SK-MEL-5 (cell line): ENCODE measurements at places on chromosomes 5 and 9. TPM values are rescaled to one million over a fixed set of nuclear protein-coding genes. Genes with fewer than 3 reads are reported as not detected.
A peak's percentile ranks its signal among the peaks of the same experiment; 100 is the strongest.

- no peak for DNase-seq
These were observed 458.0 kb upstream of the IZUMO3 start for GRCh38 chr9:25003686-25004085.

GRCh38 chr9:14205463-14205862 is 108.5 kb downstream of the NFIB start:
- no peak for DNase-seq

GRCh38 chr9:3441197-3441816 is 84.5 kb downstream of the RFX3 start:
- peak; percentile 75 for DNase-seq

DNA sequence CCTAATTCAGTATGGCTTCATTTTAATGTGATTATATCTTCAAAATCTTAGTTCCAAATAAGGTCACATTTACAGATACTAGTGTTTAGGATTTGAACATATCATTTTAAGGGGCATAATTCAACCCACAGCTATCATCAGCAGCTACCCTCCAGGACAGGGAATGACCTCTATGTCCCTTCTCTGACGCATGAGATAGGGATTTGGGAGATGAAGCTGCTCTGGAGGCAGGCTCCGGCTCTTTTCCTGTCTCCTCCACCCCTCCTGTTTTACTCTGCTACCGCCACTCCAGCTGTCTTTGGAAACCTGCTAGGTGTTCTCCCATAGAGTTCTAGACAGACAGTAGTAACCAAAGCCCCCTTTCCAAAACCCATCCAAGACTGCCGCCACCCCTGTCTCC is 119.2 kb downstream of the CARTPT start:
- no peak for DNase-seq

DNA sequence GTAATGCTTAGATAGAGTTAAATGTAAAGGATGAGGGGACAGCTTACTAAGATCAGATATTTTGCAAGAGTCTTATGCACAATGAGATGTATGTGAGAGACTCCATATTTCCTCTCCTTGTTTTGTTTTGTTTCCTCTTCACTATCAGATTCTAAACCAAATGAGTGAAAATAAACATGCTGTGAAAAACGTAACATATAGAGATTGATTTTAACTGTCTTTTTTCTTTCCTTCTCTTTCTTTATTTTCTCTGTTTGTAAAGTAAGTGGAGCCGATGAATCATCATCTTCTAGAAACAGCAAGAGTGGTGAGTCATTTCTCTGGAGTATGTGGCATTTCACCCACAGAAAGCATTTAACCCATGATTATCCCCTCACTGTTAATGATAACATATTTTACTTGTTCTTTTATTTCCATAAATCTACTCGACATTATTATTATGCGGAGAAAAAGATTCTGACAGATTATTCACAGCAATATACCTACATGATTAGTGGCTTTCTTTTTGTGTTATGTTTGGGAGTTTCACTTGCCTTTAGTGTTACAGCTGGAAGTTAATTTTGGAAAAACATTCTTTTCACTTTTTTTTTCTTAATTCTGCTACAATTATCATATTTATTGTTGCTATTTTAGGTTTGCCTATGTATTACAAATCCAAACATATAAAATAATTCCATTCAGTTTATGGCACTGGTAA is 2.1 kb upstream of the ANXA1 start:
- DNase-seq: peak; percentile 65

GRCh38 chr9:137158625-137159024 is 11.2 kb downstream of the LRRC26 start:
- DNase-seq: no peak

DNA sequence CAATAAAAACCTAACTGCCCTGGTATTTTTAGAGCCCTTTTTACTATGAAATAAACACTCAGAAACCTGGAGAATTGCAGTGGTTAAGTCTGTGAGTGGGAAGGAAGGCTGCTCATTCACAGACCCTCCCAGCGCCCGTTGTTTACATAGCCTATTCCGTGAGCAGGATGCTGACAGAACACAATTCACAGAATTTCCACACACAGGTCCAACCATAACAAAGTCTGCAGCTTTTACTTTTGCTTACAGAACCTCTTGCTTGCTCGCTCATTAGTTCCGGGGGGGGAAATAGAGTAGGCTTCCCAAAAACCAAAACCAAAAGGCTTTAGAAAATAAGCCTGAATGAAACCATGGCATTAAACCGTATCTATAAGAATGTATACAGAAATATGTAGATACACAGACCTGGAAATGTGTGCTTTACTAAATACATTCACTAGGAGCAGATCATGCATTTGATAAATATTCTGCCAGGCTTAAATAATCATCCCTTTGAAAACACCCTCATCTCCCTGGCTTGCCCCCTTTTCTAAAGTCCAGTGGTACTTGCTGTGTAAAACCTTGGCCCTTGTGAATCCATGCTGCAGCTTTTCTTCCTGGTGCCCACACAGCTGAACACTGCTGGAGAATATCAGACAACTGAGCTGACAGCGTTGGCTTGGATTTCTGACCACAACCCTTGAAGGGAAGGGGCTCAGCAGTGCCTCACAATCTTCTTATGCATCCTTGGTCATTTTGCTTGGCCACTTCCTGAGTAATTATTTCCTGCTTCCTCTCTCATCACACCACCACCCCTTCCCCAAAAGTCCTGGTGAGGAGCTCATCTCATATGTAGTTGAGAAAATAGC is 128.0 kb downstream of the FANCC start:
- no peak for DNase-seq

- no peak for DNase-seq
These were observed 66.9 kb downstream of the FER start for GRCh38 chr5:108814551-108814950.

- DNase-seq: no peak
These were observed 23.4 kb upstream of the PAM start for GRCh38 chr5:102731693-102732092.

- DNase-seq: no peak
These were observed 106.0 kb downstream of the CD180 start for GRCh38 chr5:67090593-67090992.

DNA sequence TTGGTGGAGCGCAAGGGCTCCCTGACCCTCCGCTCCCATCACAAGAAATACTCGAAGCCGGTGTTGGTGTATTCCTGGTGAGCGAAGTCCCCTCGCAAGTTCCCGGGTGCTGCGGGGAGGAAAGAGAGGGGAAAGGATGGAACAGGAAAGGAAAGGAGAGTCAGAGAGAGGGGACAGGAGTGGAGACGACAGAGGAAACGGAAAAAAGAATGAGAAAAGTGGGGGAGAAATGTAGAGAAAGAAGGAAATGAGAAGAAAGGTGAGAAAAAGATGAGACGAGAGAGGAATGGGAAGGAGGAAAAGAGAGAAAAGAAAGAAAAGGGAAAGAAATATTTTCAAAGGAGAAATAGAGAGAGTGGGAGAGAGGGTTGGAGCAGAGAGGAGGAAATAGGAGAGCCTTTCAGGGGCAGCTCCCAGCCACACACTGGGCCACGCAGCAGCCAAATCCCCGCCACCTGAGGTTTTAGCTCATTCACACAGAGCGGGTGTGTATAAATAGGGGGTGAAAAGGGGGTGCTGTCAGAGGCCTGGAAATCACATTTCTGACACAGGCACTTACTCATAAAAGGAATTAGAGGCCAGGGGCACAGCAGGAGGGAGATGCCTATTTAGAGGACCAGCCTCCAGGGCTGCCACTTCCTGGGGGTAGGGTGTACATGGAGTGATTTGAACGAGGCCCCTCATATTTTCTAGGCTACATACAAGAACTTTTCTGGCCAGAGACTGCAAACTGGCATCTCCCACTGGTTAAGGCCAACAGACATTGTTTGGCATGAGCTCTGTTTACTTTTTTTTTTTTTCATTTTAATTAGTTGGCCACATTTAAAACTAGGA is 555 bp downstream of the CFAP95 start:
- DNase-seq: no peak

DNA sequence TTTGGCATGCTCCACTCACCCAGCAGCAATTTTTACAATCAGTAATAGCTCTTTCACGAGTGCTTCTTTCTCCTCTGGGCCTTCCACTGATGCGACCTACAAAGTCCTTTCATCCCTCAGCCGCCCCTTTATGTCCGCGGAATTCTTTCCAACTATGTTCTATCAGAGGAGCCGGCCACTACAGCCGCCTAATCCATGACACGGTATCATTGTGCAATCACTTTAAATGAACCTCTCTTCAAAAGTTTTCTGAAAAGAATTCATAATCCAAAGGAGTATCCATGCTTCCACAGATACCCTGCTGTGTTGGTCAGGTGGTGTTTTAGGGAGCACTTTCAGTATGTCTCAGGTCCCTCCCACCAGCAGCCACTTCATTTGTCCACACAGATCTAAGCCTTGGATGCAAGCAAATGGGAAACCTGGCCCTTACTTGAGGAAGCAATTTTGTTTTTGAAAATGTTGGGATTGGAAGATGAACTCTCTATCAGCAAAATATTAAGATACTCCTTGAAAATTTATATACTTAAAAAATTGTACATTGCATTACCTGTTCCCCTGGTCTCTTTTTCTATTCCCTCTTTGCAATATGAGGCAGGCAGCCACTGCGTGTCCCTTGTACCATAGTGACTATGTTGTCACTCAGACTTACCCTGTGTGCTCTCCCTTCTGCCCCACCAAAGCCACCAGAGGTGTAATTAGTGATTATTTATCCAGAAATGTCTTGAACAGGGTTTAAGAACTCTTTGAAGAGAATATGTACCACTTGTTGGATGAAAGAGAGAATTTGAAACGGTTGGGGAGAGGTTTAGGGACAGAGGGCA is 12.9 kb upstream of the MEF2C start:
- DNase-seq: no peak

- no peak for DNase-seq
These were observed 78.4 kb downstream of the ST8SIA4 start for GRCh38 chr5:100824635-100825034.

GRCh38 chr9:17648516-17648915 is 69.7 kb downstream of the SH3GL2 start:
- no peak for DNase-seq

DNA sequence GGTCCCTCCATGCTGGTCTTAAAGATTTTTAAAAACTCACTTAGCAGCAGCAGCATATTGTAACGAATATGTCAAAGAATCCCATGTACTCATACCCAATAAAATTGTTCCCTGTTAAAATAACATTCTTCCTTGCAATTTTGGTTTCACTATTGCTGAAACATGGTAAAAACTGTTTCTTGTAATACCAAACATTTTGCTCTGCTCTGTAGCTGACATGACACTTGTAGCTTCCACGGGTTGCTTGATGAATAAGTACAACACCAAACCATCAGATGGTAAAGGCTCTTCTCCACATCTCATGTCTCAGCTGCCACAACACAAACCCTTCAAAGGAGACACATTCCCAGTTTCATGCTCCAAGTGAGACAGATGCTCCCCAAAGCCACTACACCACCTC is 180.7 kb upstream of the PTGER4 start:
- no peak for DNase-seq

GRCh38 chr9:135251996-135252760 is 164.7 kb downstream of the OLFM1 start:
- no peak for DNase-seq

DNA sequence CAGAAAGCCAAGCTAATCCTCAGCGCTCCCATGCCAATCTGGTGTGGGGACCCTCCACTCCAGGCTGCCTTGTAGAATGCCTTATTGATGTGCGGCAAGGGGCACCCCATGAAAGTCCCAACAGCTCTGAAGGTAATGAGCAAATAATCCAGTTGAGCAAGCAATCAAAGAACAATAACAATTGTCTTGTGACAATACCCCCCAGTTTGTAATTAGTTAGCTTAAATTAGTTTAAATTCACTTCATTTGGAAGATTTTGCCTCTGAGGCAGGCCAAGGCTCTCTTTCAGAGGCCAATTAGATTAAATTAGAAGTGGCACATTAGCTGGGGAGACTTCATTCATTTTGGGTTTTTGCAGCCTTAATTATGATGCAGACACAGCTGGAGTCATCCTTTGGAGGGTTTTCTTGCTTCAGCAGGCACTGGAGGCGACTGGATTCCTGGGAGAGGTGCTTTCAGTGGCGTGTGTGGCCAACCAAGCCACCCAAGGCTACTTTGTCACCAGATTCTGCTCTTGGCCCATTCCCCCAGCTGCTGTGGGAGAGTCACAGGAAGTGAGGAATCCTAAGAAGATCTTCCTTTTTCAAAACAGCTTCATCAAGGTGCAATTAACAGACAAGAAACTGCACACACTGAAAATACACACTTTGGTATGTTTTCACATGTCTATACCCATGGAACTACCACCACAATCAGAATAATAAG is 17.9 kb upstream of the FBP1 start:
- DNase-seq: no peak

The DBH gene
- not detected in 2 replicates for total RNA-seq

The PCDHB11 gene
- 0.55 and 0.75 TPM in 2 replicates for total RNA-seq

The SLC25A2 gene
- total RNA-seq: 0.11 TPM in 1 of 2 replicates, not detected in the other

The SUSD3 gene
- total RNA-seq: 0.90 and 1.3 TPM in 2 replicates

The ZNF367 gene
- 9.9 and 11.4 TPM in 2 replicates for total RNA-seq

The PDE8B gene
- total RNA-seq: not detected in 2 replicates

The GMCL2 gene
- not detected in 2 replicates for total RNA-seq

The ENTPD2 gene
- not detected in 2 replicates for total RNA-seq

The GARIN3 gene
- total RNA-seq: not detected in 2 replicates
